ENCODE measurements at places on chromosomes 7 and 10.

DNA sequence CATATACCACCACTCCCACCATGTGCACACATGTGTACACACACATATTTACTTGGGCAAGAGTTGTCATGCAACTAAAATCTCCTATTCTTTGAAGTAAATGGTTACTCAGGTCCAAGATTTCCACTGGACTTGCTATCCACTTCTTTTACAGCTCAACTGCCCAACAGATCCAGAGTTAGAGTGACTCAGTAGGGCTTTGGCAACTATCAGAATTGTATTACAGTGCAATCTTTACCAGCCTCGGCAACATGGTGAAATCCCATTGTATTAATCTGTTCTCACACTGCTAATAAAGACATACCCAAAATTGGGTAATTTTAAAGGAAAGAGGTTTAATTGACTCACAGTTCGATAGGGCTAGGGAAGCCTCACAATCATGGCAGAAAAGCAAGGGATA is 51.9 kb upstream of the ABLIM1 start:
- peak; percentile 33 for DNase-seq

DNA sequence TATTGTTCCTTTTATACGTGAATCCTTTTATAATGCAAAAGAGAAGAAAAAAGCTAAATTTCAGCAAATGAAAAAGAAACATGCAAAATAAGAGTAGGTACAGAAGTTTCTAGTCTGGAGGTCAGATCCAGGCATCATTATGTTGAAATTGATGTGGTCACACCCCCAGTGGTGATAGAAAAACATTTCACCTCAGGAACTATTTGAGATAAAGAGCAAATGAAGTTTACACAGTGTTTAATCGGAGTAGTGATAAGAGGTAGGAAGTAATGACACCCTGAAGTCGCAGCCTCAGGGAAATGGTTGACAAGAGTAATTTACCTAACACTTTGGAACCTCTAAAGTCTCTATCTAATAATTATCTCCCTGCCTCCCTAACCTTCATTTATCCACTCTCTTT is 536.0 kb upstream of the STEAP1 start:
- DNase-seq, result no peak

DNA sequence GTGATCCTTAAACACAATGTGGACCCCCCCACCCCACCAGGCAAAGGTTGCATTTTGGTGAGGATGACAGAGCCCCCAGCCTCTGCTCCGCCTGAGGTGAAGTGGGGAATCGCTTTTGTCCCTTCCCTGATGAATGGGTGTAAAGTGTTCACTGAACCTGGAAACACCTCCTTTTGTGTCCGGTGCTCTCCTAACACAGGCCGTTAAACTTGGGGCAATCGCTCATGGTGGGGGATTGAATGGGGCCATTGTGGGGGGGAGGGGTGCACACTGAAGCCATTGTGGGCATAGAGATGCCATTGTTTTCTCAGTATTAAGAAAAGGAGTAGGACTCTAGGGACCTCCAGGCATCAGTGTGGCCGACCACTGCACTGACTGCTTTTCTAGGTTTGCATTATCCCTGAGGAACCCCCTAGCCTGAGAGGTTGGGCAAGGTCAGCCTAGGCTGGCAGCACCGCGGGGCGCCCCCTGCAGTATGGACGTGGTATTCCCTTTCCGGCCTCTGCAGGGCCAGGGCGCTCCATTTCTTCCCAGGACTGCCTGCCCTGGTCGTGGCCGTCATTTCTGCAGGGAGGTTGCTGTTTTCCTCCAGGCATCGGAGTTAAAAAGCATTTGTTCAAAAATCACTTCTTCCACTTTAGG is 158.3 kb downstream of the TCF7L2 start:
- no peak for DNase-seq

DNA sequence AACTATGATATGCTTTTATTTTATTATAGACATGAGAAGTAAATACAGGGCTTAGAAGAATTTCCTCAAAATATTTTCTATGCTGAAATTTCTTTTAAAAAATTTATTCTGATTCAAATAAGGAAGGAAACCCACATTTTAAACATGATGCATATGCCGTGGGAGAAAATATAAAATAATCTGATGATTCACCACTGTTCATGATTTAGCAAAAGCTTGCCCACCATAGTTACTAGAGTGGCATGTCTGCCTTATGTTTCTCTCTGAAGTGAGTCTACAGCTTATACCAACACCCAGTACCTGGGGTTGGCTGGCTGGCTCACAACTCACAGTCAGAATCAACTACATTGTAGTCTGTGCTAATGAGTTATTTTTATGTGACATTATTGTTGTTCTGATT is 102.0 kb downstream of the GNAI1 start:
- DNase-seq, result no peak

DNA sequence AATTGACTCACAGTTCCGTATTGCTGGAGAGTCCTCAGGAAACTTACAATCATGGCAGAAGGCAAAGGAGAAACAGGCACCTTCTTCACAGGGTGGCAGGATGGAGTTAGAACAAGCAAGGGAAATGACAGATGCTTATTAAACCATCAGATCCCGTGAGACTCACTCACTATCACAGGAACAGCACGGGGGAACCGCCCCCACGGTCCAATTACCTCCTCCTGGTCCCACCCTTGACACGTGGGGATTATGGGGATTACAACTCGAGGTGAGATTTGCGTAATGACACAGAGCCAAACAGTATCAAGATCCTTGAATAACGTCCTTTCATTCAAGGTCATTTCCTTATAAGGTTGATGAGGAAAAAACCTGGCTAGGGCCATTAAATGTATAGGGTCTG is 176.6 kb downstream of the TPK1 start:
- DNase-seq, result no peak

Measured in AG10803 (cell line).